GM18507 (cell line): ENCODE measurements at places on chromosomes 3 and 15.

GRCh38 chr3:27319847-27320526 lies 49.2 kb downstream of the NEK10 start:
- DNase-seq: no peak

GRCh38 chr3:55376753-55377347 lies 110.3 kb downstream of the WNT5A start:
- no peak for DNase-seq

GRCh38 chr3:177810162-177810623 lies 612.9 kb upstream of the TBL1XR1 start:
- no peak for DNase-seq

DNA sequence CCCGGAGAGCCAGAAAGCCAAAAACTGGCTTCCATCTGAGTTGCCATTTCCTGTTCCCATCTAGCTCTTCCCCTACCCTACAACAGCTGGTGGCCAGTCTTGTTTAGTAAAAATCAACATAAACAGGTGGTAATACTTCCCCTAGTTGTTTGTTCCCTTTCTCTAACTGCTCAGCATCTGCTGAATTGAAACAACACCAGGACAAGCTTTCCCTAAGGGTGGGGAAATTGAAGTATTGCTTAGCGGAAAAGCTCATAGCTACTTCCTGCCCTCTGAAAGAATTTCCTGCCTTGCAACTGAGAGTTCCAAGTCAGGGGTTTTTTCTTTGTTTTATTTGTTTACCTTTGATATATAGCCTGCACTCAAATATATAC lies 66.8 kb downstream of the HMG20A start:
- DNase-seq: no peak

DNA sequence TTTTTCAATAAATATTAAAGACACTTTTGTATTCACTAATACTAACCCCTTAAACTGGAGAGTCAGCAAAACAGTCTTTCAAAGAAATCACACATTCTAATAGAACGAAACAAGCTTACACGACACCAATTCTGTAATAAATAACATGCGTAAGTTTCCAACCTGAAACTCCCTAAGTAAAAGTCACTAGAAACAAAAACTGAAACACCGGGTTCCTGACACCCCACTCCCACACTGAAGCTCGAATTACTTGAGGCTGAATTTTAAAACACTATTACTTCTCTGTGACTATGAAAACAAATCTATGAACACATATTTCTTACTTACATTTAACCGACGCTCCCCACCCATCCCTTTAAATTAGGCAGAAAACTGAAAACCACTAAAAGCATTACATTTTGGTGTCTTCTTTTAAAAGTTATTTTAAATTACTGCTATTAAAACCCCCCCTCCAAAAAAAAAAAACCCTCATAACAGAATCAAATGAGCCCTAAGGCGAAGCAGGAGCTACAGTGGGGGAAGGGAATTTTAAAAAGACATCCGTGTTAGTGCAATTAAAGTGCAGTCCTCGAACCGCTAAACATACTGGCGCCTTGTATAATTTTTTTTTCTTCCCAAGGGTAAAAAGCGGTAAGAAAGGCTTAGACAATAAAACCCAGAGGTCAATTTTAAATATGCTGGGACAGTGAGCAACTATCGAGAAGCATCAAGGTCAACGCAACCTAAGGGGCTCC lies 878 bp downstream of the SPPL2A start:
- peak; percentile 35 for DNase-seq

GRCh38 chr3:171753025-171753472 lies 57.2 kb downstream of the PLD1 start:
- DNase-seq: no peak

DNA sequence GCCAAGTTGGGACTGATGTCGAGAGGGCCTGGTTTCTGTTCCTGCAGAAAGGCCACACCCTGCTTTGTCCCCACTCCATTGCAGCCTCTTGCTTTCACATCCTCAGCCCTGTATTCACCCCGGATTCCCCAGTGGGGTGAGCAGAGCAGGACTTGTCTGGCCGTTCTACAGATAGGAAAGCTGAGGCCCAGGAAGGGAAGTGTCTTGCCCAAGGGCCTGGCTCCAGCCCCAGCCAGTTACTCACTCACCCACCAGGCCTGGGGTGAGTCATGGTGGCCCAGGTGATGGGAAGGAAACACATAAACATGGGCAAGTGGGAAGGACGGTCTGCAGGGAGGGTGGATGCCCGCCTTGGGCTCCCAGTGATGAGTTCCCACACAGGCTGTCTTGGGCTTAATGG lies 6.1 kb upstream of the DUSP7 start:
- no peak for DNase-seq
